ENCODE measurements at places on chromosomes 3 and 15.
A peak's percentile ranks its signal among the peaks of the same experiment; 100 is the strongest.

GRCh38 chr3:63768386-63768785, 50.7 kb upstream of the C3orf49 start:
- H3K36me3 ChIP-seq, result no peaks in the 10 kb centered on the region
- no peak for DNase-seq
- H3K27me3 ChIP-seq, result peaks cover 7% of the 10 kb centered on the region
- H3K4me1 ChIP-seq, result no peaks in the 10 kb centered on the region

GRCh38 chr3:45659661-45660566, 29.3 kb upstream of the SACM1L start:
- H3K36me3 ChIP-seq, result peaks cover 8% of the 10 kb centered on the region
- H3K27me3 ChIP-seq, result no peaks in the 10 kb centered on the region
- H3K4me1 ChIP-seq, result peaks cover 18% of the 10 kb centered on the region
- peak; percentile 53 for DNase-seq

DNA sequence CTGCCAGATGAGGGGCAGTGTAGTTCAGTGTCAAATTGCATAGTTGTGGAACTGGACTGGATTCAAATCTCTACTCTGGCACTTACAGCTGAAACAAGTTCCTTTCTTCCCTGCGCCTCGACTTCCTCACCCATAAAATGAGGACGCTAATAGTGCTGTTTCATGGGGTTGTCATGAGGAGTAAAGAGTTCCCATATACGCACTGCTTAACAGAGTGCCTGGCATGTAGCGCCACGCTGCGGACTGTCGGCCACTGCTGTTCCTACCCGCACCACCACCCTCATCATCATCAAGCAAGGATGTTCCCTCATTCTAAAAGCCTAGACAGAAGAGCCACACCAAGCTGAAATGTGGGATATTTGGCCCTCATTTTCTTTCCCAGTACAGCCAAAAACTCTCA, 91.9 kb downstream of the CHDH start:
- no peaks in the 10 kb centered on the region for H3K36me3 ChIP-seq
- no peak for DNase-seq
- H3K27me3 ChIP-seq, result peaks cover 18% of the 10 kb centered on the region
- no peak overlapping the region for H3K4me3 ChIP-seq
- peaks cover 29% of the 10 kb centered on the region for H3K4me1 ChIP-seq

GRCh38 chr15:39542385-39543065, 38.4 kb upstream of the THBS1 start:
- H3K27ac ChIP-seq, result no peak overlapping the region
- no peaks in the 10 kb centered on the region for H3K27me3 ChIP-seq
- H3K36me3 ChIP-seq, result no peaks in the 10 kb centered on the region

- no peak for DNase-seq
- no peak overlapping the region for H3K27ac ChIP-seq
- H3K4me1 ChIP-seq, result no peaks in the 10 kb centered on the region
- peaks cover 6% of the 10 kb centered on the region for H3K36me3 ChIP-seq
- H3K27me3 ChIP-seq, result no peaks in the 10 kb centered on the region
These were observed 342.8 kb downstream of the TBC1D5 start for GRCh38 chr3:17399586-17399985.

GRCh38 chr3:177973241-177973840, 562.9 kb upstream of the KCNMB2 start:
- H3K27me3 ChIP-seq, result no peaks in the 10 kb centered on the region
- no peak overlapping the region for H3K4me3 ChIP-seq
- H3K4me1 ChIP-seq, result no peaks in the 10 kb centered on the region
- DNase-seq, result no peak

GRCh38 chr3:21345382-21345976, 405.5 kb downstream of the ZNF385D start:
- DNase-seq, result no peak
- no peak overlapping the region for H3K27ac ChIP-seq
- no peaks in the 10 kb centered on the region for H3K4me1 ChIP-seq
- no peaks in the 10 kb centered on the region for H3K27me3 ChIP-seq
- no peak overlapping the region for H3K4me3 ChIP-seq
- H3K36me3 ChIP-seq, result no peaks in the 10 kb centered on the region

DNA sequence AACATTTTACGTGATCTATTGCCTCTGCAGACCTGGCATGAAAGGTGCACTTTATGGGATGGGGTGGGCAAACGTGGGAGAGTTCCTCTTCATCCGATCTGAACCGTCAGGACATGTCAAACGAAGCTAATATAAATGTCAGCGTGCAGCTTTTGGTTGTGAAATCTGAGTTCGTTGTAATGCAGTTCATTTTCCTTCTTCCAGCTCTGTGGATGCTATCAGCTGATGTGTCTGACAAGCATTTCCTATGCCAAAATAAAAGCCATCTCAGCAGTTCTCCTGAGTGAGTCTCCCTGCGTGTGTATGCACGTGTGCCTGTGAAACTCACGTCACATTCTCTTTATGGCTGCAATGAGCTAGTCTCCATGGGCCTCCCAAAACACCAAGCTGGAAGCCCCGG, 512.3 kb downstream of the MCTP2 start:
- H3K36me3 ChIP-seq, result no peaks in the 10 kb centered on the region
- no peaks in the 10 kb centered on the region for H3K27me3 ChIP-seq
- H3K27ac ChIP-seq, result no peak overlapping the region
- H3K4me1 ChIP-seq, result no peaks in the 10 kb centered on the region
- no peak overlapping the region for H3K4me3 ChIP-seq

DNA sequence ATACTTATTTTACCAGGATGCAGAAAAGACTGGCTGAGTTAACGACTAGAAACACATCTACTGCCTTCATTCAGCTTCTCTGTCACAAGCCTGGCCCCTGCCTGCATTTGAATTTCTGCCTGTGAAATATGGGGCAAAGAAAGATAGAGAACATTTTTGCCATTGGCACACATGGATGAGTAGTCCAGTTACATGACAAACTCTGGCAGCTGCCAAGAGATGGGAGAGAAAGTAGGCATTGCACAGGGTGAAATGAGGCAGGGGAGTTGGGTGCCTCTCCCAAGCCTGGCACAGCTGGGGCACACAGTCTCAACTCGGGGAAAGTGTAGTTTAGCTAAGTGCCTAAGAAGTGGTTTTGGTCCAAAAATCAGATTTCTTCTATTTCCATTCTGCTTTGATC, 24.0 kb downstream of the ANXA2 start:
- peaks cover 39% of the 10 kb centered on the region for H3K36me3 ChIP-seq
- no peaks in the 10 kb centered on the region for H3K4me1 ChIP-seq
- no peak overlapping the region for H3K27ac ChIP-seq

- peaks cover 12% of the 10 kb centered on the region for H3K27me3 ChIP-seq
- no peaks in the 10 kb centered on the region for H3K36me3 ChIP-seq
- H3K4me1 ChIP-seq, result no peaks in the 10 kb centered on the region
- no peak for DNase-seq
- H3K27ac ChIP-seq, result no peak overlapping the region
These were observed 9.5 kb downstream of the LRRC49 start for GRCh38 chr15:70902107-70902506.

- H3K36me3 ChIP-seq, result no peaks in the 10 kb centered on the region
- no peak overlapping the region for H3K27ac ChIP-seq
- DNase-seq, result no peak
- H3K4me1 ChIP-seq, result no peaks in the 10 kb centered on the region
These were observed 165.6 kb downstream of the OCA2 start for GRCh38 chr15:27933562-27933961.

DNA sequence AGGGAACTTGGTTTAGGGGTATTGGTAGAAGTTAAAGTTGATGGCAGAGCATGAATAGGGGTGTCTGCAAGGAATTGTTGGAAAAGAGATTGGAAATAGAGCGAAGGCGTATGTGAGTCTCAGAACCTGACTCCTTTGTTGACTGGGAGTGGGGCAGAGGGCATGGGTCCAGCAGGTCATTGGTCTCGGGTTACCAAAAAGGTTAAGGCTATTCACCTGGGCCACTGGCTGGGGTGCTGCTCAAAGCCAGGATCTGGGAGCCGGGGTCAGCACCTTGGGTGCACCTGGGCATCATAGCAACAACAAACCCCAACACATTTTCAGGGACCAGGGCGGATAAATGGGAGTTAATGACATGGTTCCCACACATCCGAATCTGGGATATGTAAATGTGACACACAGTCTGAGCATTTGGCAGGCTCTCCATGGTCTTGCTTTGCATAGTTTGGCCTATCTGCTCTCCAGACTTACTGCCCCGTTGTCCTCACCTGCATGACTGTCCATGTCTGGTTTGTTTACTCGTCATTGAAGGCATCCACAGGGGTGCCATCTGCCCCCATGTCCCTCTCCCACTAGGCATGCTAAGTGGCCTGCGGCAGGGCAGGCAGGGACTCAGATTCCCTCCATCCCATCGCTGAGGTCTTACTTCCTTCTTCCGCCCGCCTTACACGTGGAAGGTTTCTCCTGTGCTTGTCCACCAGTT, 10.1 kb downstream of the KLF13 start:
- no peak overlapping the region for H3K4me3 ChIP-seq
- H3K4me1 ChIP-seq, result peaks cover 100% of the 10 kb centered on the region
- H3K36me3 ChIP-seq, result peaks cover 45% of the 10 kb centered on the region
- DNase-seq, result no peak

DNA sequence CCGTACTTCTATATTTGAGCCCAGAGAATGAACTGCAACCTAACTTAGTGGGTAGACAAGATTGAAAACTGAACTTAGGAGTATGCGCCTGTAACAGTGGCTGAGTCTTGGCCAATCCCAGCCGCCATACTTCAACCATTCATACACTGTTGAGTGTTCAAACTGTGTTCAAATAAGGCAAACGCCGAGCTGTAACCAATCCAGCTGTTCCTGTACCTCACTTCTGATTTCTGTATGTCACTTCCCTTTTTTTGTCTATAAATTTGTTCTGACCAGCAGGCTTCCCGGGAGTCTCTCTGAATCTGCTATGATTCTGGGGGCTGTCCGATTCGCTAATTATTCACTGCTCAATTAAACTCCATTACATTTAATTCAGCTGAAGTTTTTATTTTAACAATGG, 58.6 kb upstream of the TPM1 start:
- no peak overlapping the region for H3K4me3 ChIP-seq
- no peaks in the 10 kb centered on the region for H3K4me1 ChIP-seq
- DNase-seq, result no peak
- peaks cover 20% of the 10 kb centered on the region for H3K27me3 ChIP-seq

GRCh38 chr3:115790759-115791158, 167.4 kb downstream of the GAP43 start:
- peaks cover 11% of the 10 kb centered on the region for H3K27me3 ChIP-seq
- peaks cover 25% of the 10 kb centered on the region for H3K4me1 ChIP-seq
- no peaks in the 10 kb centered on the region for H3K36me3 ChIP-seq
- DNase-seq, result peak; percentile 35
- H3K27ac ChIP-seq, result no peak overlapping the region

GRCh38 chr3:43998836-43999727, 242.6 kb upstream of the TOPAZ1 start:
- H3K4me1 ChIP-seq, result peaks cover 45% of the 10 kb centered on the region
- H3K36me3 ChIP-seq, result peaks cover 6% of the 10 kb centered on the region
- DNase-seq, result no peak
- peak overlapping the region; percentile 49 for H3K27ac ChIP-seq
- H3K27me3 ChIP-seq, result peaks cover 89% of the 10 kb centered on the region
- H3K4me3 ChIP-seq, result peak overlapping the region; percentile 49

GRCh38 chr15:43239732-43240491, 19.1 kb upstream of the EPB42 start:
- no peak for DNase-seq
- no peaks in the 10 kb centered on the region for H3K36me3 ChIP-seq
- no peak overlapping the region for H3K4me3 ChIP-seq
- no peak overlapping the region for H3K27ac ChIP-seq
- H3K4me1 ChIP-seq, result peaks cover 8% of the 10 kb centered on the region

- DNase-seq, result no peak
- no peaks in the 10 kb centered on the region for H3K36me3 ChIP-seq
- peaks cover 3% of the 10 kb centered on the region for H3K4me1 ChIP-seq
- no peak overlapping the region for H3K27ac ChIP-seq
- peaks cover 12% of the 10 kb centered on the region for H3K27me3 ChIP-seq
- no peak overlapping the region for H3K4me3 ChIP-seq
These were observed 40.8 kb upstream of the ATP1B3 start for GRCh38 chr3:141835557-141836229.

- H3K27me3 ChIP-seq, result no peaks in the 10 kb centered on the region
- H3K36me3 ChIP-seq, result peaks cover 41% of the 10 kb centered on the region
- H3K4me3 ChIP-seq, result no peak overlapping the region
- DNase-seq, result no peak
- H3K4me1 ChIP-seq, result peaks cover 28% of the 10 kb centered on the region
- no peak overlapping the region for H3K27ac ChIP-seq
These were observed 66.7 kb downstream of the ST6GAL1 start for GRCh38 chr3:186997061-186997460.

GRCh38 chr3:25520926-25521559, 93.0 kb downstream of the RARB start:
- no peak overlapping the region for H3K4me3 ChIP-seq
- no peak overlapping the region for H3K27ac ChIP-seq
- H3K36me3 ChIP-seq, result no peaks in the 10 kb centered on the region
- no peak for DNase-seq

- no peak for DNase-seq
- no peak overlapping the region for H3K4me3 ChIP-seq
- H3K4me1 ChIP-seq, result peaks cover 53% of the 10 kb centered on the region
These were observed 53.9 kb upstream of the ATOSA start for GRCh38 chr15:52733088-52733487.

GRCh38 chr3:39013289-39013688, 38.5 kb downstream of the SCN11A start:
- no peak for DNase-seq
- H3K36me3 ChIP-seq, result no peaks in the 10 kb centered on the region
- no peak overlapping the region for H3K4me3 ChIP-seq
- no peaks in the 10 kb centered on the region for H3K4me1 ChIP-seq
- H3K27ac ChIP-seq, result no peak overlapping the region

DNA sequence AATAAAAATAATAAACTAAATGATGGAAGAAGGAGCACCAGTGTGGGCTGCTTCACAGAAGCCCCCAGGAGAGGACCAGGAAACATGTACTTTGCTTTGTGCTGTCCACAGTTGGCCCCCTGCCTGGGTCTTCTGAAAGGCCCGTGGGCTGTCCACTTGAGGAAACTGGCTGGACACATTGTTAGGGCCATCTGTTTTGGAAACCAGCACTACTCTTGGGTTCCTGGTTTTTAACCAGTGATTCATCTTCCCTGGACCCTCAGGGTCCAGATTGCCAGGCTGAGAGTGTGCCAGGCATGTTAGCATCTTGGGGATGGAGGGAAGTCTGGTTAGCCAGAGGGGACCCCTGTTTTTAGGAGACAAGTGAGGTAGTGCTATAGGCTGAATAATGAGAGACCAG, 297.2 kb upstream of the C2CD4B start:
- no peak overlapping the region for H3K4me3 ChIP-seq
- H3K4me1 ChIP-seq, result no peaks in the 10 kb centered on the region
- no peak for DNase-seq
- no peaks in the 10 kb centered on the region for H3K36me3 ChIP-seq

DNA sequence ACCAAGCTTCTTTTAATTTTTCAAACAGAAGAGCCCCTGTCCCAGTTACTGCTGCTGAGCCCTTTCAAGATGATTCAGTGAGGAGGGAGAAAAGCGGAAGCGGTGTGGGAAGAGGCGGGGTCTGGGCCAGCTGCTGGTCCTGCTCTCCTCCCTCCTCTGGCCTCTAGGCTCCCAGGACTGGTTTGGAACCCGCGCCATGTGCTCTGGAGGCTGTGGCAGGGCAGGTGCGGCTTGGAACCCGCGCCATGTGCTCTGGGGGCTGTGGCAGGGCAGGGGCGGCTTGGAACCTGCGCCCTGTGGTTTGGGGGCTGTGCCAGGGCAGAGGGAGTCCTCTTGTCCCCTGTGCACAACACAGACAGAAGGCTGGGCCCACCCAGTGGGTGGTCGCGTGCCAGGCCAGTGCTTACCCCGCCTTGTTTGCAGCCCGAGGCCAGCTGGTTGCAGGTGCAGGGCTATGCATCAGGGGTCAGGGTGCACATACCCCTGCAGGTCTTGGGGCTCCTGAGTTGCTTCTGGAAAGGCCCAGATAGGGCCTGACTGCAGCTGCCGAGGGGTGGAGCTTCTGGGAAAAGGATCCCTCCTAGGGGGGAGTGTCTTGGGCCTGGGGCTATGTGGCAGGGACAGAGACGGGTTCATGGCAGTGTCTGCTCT, 12.2 kb downstream of the ALG1L2 start:
- peak; percentile 54 for DNase-seq
- no peaks in the 10 kb centered on the region for H3K36me3 ChIP-seq
- peaks cover 10% of the 10 kb centered on the region for H3K27me3 ChIP-seq
- H3K27ac ChIP-seq, result peak overlapping the region; percentile 64
- H3K4me3 ChIP-seq, result peak overlapping the region; percentile 10
- H3K4me1 ChIP-seq, result peaks cover 35% of the 10 kb centered on the region

All from activated naive CD4-positive, alpha-beta T cell treated with anti-CD3 and anti-CD28 coated beads, Interleukin-2, amount 10 ng/mL, durations not matched to agents 7 days and 5 days (primary cell).